ENCODE measurements at places on chromosomes 7 and 10.

GRCh38 chr7:54278847-54279246, 263.3 kb upstream of the VSTM2A start:
- no peak for DNase-seq

DNA sequence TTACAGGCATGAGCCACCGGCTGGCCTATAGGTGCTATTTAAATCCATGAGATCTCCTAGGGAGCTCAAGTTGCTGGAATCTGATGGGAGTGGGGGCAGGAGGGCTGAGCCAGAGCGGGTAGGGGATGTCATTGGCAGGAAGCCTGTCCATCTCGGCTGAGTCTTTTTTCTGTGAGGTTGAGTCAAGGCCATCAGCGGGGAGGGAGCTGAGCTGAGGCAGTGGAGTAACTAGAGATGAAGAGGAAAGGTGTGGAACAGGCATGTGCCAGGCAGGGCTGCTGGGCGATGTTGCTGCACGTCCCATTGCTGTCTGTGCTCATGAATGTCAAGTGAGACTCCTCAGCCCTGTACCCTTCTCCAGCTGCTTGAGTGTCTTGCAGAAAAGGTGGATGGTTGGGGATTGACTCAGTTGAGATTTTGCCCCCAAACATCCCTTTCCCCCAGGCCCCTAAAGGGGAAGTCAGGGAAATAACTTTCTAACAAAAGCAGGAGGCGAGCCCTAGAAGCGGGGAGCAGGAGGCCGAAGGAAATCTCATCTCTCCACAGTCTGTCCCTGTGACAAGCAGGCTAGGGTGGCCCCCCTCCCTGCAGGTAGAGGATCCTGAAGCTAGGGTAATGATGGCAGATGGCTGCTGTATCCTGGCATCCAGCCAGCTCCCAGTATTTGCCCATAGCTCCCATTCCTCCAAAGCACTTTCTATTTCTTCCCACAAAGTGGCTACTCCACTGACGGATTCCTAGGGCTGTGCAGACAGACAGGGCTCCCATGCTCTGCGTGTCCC, 5.4 kb downstream of the ATP6V1F start:
- no peak for DNase-seq

DNA sequence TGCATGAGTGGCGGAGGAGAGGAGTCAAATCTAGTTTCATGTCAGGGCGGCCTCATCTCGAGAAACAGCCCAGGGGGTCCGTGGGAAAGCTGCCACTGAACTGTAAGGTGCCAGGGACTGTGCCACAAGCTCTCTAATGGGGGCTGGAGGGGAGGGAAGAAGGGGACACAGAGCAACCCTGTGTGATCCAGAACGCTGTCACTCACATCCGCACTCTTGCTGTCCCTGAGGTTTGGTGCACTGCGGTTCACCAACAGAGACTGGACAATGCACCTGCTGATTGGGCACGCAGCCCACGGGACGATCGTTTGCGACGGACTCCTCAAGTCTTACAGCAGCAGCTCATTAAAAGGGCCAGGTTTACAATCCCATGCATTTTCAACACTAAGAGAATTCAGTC, 47.7 kb downstream of the AMZ1 start:
- no peak for DNase-seq

DNA sequence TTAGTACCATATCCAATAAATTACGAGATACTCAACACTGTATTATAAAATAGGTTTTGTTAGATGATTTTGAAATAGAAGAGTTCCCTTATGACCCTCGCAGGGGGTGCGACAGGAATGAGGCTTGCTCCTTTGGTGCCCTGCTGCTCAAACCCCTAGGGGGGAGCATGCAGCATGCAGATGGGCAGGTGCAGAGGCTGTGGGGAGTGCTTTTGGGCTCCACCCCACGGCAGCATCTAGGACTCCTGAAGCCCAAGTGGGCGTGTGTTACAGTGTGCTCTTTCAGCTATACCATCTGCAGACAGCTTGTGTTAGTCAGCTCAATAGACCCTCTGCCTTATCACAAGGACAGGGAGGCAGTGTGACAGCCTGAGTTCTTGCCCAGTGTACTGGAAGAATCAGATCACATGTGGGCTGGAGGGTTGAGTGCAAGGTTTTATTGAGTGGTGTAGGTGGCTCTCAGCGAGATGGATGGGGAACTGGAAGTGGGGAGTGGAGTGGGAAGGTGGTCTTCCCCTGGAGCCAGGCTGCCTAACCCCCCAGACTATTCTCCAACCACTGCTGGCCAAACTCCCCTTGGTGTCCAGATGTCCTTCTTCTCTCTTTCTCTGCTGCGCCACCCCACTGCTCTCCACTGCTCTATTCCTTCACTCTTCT, 3.1 kb upstream of the MRC1 start:
- DNase-seq, result no peak

GRCh38 chr10:58475322-58476277, 37.1 kb upstream of the BICC1 start:
- no peak for DNase-seq

DNA sequence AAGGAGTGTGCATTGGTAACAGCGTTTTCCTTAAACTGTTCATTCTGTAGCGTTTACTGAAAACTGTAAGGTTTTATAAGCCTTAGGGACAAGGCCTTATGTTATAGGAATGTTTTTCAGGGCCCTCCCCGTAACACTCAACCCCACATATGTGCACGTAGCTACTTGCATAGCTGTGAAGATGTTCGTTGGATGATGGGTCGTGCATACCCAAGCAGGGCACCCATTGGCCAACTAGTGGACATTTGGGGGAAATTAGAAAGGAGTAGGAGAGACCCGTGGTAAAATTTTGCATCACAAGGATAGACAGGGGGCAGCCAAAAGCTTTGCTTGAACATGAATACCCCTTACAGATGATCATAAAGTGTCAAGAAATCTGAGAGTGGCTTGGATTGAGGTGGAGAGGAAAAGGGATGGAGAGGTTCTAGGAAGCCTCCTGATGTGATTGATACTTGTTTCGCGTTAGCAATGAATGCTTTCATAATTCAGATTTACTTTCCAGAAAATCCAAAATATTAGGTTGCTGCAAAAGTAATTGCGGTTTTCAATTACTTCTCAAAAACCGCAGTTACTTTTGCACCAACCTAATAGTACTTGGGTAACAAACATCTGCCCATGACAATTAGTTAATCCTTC, 878 bp downstream of the SEC61A2 start:
- peak; percentile 65 for DNase-seq

GRCh38 chr10:132020456-132020855, 38.7 kb upstream of the BNIP3 start:
- DNase-seq, result no peak
